Hepatic stellate cell (primary cell): ENCODE measurements at places on chromosomes 7 and 10.
A peak's percentile ranks its signal among the peaks of the same experiment; 100 is the strongest.

DNA sequence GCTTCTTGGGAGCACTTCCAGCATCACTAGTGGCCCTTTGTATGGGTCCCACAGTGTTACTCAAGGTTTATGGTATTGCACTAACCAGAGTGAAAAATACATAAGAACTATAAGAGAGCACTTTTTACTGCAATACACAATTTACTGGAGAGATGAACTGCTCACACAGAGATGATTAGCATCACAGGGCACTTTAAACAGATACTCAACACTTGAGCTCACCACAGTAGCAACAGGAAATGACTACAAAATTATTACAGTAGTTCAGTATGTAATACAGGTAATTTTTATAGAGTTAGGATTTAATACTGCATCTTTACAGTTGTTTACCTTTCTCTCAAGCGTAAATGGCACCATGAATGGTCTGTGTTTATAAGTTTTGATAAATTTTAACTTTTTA, 68.2 kb upstream of the CDK1 start:
- DNase-seq, result no peak

DNA sequence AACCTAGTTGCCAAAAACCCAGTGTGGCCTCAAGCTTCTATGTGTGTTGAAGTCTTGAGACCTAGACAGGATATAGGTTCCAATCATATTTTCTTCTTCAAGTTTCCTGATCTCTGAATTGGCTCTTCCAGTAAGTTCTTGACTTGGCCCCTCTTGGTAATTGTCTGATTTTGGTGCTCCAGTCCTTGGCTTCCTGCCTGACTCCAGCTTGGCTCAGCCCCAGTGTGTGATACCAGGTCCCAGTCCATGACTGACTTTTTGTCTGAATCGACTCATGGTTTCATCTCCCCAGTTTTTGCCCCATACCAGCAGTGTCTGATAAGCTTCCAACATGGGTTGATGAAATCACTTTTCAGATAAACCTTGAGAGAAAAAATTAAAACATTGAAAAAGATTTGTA, 72.3 kb downstream of the FAS start:
- no peak for DNase-seq

DNA sequence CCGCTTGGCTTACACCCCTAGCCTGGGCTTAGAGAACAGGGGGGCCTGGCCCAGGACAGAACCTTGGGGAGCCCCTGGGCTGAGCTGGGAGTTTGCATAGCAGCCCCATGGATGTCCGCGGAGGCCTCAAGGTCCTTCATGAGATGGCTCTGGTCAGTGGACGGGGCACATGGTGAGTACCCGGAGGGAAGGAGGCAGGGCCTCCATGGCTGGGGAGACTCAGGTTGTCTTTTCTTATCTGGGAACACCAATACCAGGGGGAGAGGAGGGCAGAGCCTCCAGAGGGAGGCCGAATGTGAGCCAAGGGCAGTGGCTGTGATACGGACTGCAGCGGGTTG, 64.8 kb downstream of the GLRX3 start:
- DNase-seq, result no peak

- no peak for DNase-seq
Observed at GRCh38 chr10:33938001-33938400, 603.5 kb upstream of the NRP1 start.

DNA sequence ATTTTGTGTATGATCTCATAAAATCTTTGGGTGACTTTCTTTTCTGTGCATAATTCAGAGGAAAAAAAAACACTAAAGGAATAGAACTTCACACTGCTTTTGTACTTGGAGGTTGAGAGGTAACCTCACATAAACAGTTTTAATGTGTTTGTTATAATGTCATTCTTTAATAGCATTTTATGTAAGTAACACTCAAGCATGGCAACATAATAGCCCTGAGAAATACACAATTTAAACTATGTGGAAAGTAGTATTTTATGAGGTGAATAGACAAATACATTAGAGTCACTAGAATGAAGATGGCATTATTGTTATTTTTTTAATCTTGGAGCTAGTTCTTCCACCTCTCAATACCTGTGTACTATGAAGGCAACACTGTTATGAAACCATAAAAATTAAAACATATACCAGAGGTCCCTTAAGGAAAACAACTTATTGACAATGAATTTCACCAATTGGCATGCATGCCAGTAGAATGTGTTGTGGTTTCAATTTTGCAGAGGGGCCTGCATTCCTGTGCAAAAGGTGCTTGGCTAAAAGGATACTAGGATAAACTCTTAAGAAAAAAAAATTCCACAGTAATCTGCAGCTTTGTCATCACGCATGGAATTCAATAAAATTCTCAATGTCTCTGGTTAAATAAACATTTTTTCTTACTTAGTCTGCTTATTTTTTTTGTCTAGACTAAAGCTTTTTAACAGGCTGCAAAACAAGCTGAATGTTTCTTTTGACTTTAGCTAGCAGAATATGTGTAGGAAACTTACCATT, 102.5 kb downstream of the CD36 start:
- peak; percentile 9 for DNase-seq

- no peak for DNase-seq
Observed at GRCh38 chr7:16027396-16027795, 340.9 kb upstream of the MEOX2 start.

DNA sequence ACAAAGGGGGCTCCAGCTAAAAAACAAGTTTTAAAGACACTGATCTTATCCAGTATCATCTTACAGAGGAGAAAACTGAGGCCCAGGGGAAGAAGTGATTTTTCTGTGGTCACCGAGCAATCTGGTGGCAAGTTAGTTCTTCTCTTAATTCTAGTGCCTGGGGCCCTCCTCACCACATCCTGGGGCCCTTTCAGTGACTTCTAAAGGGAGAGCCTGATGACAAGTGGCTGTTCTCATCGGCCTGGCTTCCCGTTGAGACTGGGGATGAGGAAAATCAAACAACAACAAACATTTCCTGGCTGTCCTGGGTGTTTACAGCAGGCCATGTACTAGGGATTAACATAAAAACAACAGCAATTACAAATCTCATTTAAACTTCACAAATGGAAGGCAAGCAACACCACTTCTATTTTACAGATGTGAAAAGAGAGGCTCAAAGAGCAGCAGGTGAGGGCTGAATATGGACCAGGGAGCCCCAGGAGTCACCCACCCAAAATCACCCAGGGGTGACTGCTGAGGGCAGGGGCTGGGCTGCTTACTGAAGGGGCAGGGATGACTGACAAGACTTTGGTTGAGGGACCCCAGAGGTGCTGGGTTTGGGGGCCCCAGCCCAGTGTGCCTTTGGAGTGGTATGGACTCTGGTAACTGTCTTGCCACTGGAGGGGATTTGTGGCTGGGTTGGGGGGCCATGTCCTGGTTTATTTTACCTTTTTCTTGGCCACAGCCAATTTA, 24.7 kb upstream of the MTPAP start:
- no peak for DNase-seq

GRCh38 chr10:84452003-84452402, 123.6 kb downstream of the CCSER2 start:
- no peak for DNase-seq

GRCh38 chr7:90595801-90596670, at the start of gene CDK14:
CDK14 (plus strand) TSS chr7:90596321; CDS start chr7:90596628, 307 bp downstream.
- peak; percentile 67 for DNase-seq

GRCh38 chr10:76113952-76114351, 682.5 kb downstream of the LRMDA start:
- no peak for DNase-seq

DNA sequence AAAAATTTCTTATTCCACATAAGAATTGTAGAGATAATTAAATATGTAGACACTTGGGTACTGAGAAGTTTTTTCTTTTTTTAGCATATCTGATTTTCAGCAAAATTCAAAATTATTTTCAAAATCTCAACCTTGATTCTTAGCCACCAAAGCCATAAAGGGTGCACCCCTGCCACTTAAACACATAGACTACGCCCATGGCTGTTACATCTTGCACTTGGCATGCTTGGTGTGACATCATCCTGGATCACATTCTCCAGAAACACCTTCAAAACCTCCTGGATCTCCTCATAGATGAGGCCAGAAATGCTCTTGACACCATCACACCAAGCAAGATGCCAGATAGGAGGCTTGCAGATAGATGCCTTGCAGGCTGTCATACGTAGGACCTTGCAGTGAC, 89.1 kb upstream of the KLF14 start:
- no peak for DNase-seq

- DNase-seq, result no peak
Observed at GRCh38 chr10:129404091-129404490, 63.0 kb upstream of the MGMT start.

- DNase-seq, result no peak
Observed at GRCh38 chr10:44316187-44316921, 68.5 kb downstream of the CXCL12 start.

GRCh38 chr7:44750921-44751571, 2.4 kb downstream of the ZMIZ2 start:
- DNase-seq, result no peak

- DNase-seq, result no peak
Observed at GRCh38 chr10:44902941-44903545, 8.1 kb upstream of the TMEM72 start.

GRCh38 chr10:71795248-71795647, 21.9 kb upstream of the VSIR start:
- peak; percentile 43 for DNase-seq

- DNase-seq, result no peak
Observed at GRCh38 chr7:137258552-137258951, 85.0 kb downstream of the PTN start.

DNA sequence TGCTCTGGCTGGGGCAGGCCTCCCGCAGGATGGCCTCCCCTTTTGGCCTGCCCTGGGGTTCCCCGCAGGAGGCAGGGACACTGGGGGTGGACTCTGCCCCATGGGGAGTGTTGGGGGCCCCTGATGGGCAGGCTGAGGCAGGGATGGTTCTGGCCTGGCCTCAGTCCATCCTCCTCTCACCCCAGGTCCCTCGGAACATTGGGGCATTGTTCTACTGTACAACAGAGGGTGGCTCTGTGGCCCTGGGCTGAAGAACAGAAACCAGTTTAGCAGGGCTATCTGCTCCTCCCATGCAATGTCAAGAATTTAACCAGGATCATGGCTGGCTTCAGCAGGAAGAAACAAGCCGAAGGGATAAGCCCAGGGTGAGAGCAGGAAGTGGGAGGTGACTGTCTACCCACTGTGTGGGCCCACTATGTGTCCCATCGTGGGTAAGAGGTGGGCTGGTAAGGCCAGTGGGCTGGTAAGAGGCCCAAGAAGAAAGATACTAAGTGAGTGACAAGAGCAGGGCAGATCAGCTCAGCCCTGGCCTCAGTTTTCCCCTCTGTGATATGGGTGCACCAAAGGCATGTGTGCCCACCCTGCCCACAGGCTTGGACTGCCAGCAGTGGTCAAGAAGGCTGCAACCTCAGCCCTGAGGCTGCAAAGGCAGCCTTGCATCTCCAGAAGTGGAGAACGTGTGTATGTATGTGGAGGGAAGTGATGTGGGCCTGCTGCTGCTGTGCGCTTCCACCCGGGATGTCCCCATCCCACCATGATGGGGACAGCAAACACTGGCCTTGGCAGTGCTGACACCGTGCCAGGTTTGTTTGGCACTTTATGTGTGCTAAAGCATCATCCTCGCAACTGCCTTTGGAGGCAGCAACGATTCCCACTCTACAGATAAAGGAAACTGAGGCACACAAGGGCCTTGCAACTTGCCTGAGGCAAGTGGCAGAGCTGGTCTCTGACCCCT, 138.9 kb downstream of the SH3PXD2A start:
- no peak for DNase-seq

- no peak for DNase-seq
Observed at GRCh38 chr7:55486192-55486590, 86.1 kb downstream of the VOPP1 start.

DNA sequence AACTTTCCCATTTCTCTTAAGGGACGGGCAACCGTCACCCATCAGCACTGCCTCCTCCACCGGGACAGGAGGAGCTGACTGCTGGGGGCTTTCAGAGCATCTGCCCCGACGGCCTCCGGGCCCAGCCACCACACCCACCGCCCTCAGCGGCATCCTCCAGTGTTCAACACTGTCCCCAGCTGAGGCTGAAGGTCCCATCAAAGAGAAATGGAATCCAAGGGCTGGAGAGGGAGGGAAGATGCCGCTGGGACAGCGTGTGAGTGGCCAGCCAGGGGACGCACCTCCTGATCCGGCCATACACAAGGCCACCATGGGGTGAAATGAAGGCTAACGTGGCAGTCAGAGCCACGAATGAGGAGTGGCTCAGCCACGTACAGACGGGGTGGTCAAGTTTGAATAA, 153.6 kb upstream of the PPP2R2D start:
- DNase-seq, result no peak
